ENCODE measurements at places on chromosomes 4 and X.

- no peak for DNase-seq
Measured at GRCh38 chr4:40702800-40703151, 47.0 kb upstream of the NSUN7 start.

GRCh38 chr4:2284934-2285612 is 23.2 kb upstream of the MXD4 start:
- peak; percentile 25 for DNase-seq

DNA sequence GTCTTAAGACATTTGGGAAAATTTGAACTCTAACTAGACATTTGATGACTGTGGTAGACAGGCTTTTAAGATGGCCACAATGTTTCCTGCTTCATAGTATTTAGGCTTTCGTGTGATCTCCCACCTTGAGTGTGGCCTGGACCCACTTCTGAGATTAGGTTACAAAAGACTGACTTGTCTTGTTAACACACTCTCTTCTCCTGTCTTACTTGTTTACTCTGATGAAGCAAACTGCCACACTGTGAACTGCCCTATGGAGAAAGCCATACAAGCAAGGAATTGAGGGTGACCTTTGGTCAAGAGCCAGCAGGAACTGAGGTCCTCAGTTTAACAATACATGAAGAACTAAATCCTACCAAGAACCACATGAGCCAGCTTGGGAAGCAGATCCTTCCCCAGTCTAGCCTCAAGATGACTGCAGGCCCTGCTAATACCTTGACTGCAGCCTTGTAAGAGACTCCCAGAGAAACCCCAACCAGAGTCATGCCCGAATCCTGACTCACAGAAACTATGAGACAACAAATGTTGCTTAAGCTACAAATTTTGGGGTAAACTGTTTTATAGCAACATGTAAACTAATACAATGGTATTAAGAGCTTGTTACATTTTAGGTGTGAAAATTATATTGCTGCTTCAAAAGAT is 20.3 kb downstream of the UBA6 start:
- DNase-seq = peak; percentile 45

DNA sequence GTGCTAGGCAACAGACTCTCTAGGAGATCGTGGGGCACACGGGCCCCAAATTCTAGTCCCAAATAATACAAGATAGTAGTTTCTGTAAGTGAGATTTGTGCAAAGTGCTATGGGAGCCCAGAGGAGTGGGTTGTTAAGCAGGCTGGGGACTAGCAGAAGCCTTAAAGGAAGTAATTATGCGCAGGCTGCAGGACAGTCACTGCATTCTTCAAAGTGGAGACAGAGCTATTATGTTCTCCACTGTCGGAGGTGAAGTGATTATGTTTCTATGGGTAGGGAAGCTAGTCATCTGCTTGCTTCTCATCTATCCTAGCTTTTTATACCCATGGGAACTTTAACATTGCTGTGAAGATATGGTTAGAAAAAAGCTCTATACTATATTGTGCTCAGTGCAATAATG is 154.2 kb downstream of the CPE start:
- no peak for DNase-seq

- DNase-seq = no peak
Measured at GRCh38 chrX:133926099-133926498, 59.3 kb downstream of the GPC3 start.
